SK-N-SH treated with all-trans-retinoic acid at 6 μM for 48 hours (cell line): ENCODE measurements at places on chromosomes 7 and 10.
A peak's percentile ranks its signal among the peaks of the same experiment; 100 is the strongest.

- peak; percentile 36 for ATAC-seq
Observed at GRCh38 chr7:76358011-76358480, 745 bp downstream of the YWHAG start.

- no peak for ATAC-seq
Observed at GRCh38 chr7:158710651-158711102, 6.1 kb upstream of the NCAPG2 start.

- ATAC-seq, result no peak
Observed at GRCh38 chr7:24834128-24834798, 77.0 kb upstream of the GSDME start.

GRCh38 chr7:33452805-33453502, 323.6 kb downstream of the BBS9 start:
- ATAC-seq, result peak; percentile 80

DNA sequence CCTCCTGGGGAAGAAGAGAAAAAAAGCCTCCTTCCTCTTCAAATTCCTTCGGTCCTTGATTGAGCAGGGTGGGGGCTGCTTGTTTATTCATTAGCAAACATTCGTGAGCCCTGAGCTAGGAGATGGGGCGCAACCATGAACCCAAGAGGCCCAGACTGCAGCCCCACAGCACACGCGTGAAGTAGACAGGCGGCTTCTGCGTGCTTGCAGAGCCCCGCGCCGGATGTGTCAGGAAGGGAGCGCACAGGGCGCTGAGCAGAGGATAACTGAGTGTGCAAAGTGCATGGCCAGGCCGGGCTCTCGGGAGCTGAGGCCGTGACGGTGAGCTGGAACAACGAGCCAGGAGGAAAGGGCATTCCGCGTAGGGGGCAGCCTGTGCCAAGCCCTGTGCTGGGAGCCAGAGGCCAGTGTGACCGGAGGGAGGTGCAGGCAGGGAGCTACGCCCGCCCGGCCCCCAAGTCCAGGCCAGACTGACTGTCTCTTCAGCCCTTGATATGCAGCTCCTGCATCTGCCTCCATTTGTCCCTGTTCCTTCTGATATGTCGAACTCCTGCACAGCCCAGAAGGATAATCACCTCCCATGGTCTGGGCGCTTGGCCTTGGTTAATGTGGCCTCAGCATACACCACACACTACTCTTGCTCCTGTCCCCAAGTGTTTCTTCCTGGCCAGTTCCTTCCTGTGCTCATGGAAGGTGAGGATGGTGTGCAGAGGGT, 4.6 kb downstream of the FOXL3 start:
- ATAC-seq, result no peak

DNA sequence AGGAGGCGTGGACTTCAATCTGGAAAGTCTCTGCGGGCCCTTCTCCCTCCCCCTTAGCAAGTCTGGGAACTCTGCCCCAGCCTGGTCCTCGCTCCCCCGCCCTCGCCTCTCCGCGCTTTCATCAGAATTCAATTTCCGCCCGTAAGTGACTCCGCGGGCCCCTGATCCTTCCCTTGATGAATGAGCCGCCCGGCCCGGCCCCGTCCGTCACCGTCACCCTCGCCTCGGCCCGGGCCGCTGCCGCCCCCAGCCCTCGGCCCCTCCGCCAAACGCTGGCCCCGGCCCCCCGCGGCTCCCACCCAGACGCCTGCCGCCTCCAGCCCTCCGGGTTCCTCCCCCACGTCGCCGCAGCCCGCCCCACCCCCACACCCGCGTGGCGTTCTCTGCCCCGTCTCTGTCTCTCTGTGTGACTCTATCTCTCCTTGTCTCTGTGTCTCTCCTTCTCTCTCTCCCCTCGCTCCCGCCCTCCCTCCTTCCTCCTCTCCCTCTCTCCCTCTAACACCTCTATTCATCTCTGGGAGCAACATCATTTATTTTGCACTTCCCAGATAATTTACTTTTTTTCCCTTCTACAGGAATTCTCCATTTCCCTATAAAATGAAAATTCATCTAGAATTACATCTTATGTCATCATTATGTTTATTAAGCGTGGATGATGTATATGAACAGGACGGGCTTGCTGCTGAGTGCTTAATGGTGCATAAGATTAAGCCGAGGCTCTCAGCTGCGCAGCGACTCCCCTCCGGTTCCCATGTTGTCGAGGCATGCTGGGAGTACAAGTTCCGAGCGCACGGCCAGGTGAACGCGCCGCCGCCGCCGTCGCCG, 91.2 kb upstream of the PAX2 start:
- peak; percentile 41; the same call in 2 of the 3 replicates for ATAC-seq

GRCh38 chr7:105871142-105871541, 5.3 kb downstream of the ATXN7L1 start:
- no peak for ATAC-seq

DNA sequence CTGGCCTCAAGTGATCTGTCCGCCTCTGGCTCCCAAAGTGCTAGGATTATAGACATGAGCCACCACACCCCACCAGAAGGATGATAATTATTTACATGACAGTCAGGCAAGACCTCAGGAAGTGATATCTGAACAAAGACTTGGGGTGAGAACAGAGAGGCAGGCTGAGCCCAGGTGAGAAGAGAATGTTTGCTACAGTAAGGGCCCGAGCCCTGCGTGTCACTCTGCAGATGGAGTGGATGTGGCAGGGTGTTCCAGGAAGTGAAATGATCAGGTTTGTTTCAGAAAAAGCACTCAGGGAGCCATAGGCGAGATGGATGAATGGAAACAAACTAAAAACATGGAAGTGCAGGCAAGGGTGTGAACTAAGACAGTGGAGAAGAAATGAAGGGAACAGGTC, 22.2 kb downstream of the SFMBT2 start:
- ATAC-seq, result no peak

- no peak for ATAC-seq
Observed at GRCh38 chr10:79350407-79351154, 3.3 kb downstream of the PPIF start.

DNA sequence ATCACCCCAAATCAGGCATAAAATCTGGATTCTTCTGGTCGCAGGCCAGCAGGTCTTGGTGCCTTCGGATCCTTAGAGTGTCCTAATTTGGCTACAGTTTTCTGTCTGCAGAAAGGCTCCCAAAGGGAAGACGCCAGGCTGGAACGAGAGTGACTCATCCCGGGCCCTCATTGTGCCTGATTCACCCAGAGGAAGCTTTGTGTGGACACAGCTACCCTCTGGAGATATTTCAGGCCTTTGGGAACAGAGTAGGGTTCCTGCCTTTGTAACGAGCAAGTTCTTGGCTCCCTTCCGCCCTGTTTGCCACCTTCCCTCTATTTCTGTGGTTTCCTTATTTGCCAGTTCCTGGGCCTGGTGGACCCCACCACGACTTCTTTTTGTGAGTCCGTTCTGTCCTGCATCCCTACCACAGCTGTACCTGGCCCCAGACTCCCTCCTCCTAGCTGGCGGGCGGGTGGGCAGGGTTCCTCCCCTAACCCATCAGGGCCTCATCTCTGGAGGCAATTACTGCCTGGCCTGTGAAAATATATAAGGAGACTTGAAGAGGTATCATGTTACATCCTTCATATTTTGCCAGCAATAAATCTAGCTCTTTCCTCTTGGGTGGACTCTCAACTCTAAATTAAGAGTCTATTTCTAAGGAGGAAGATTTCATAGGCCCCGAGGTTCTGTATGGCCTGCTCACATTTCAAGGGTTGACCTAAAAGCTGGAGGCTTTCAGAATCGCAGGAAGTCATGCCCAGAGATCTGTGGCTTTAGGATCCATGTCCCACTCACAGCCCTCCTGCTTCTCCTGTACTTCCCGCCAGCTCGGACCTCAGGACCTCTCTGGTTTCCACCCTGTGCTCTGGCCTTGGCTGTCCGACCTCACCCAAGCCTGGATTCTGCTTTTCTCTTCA, 219.2 kb upstream of the ZNF32 start:
- peak; percentile 80 for ATAC-seq

GRCh38 chr7:85781606-85782005, 594.8 kb upstream of the SEMA3D start:
- no peak for ATAC-seq

- no peak for ATAC-seq
Observed at GRCh38 chr7:132759482-132760243, 183.4 kb upstream of the PLXNA4 start.

- no peak for ATAC-seq
Observed at GRCh38 chr7:26492816-26493215, 201.2 kb downstream of the SNX10 start.

DNA sequence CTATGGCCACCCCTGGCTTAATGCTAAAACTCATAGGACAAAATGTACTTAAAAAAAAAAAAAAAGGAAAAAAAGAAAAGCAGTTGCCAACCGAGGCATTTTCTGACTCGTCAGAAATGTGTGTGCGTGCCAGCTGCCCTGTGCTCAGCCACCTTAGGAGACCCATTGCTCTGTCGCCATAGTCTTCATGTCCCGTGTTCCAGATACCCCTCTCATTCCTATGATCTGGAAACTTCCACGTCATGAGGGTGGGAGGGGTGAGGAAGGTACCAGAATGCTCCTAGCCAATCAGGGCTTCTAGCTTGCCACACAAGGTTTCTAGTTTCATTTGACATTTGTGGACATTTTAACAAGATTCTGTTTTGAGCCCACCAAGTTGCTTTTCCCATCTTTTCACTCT, 212.9 kb downstream of the TCF7L2 start:
- no peak for ATAC-seq

DNA sequence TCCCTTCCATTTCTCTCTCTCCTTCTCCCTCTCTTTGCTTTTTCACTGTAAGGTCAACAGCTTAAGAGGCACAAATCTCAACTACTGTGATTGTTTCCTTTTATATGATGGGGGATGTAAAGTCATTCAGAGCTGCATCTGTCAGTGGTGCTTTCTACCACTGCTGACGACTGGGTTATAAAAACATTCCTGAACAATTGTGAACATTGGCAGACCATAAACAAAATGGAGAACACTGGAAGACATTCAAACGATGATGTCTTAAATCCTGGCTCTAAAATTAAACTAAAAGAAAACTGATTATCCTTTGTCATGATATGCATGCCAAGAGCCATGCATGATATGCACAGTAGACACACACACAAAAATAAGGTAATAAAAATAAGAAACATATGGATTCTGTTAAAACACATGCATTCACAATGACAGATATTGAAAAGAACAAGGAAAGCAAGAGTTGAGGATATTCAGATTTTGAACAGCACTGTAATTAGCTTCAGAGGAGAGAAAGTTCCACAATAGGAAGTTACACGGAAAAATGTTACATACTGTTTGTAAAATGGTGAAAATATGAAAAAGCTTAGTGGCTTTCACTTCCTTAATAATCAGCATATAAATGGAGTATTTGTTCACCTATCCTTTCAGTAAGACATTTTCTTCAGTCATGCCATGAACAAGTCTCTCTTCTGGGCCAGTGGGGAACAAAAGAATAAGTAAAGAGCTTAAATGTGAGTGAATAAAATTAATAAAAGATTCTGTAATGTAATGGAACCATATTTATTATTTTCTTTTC, 89.2 kb downstream of the RNLS start:
- peak; percentile 33; the same call in 2 of the 3 replicates for ATAC-seq

DNA sequence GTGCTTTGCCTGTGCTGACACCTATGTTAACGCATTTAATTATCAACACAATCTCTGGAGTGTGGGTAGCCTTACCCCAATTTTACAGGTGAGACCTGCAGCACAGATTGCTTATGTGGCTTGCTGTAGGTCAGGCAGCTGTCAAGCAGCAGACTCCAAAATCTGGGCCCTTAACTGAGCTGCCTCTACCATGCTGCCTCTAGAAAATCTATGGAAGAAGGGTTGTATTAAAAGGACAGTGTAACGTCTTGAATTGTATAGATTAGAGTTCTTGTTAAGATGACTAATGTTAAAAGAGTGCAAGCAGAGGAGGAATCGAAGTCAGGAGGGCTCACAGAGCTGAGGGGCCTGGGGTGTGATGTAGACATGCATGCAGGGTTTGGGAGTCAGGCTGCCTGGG, 1.2 kb upstream of the PON3 start:
- no peak; the same call in 2 of the 3 replicates for ATAC-seq

DNA sequence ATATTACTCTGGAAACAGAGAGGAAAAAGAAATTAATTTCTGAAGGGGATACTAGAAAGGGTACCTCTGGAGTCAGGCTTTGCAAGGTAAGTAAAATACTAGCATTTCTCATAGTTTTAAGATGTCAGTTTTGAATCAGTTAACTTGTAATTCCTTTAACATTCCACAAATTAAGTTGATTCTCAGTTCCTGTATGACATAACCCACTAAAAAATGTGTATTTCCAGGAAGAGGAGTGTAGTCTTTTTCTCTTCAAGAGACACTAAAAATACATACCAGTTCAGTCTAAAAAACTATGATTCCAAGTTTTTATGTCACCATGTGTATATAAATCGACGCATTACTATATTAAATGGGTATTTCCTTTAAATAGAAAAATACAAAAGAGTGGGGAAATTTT, 113.2 kb downstream of the CDK6 start:
- peak; percentile 72 for ATAC-seq

DNA sequence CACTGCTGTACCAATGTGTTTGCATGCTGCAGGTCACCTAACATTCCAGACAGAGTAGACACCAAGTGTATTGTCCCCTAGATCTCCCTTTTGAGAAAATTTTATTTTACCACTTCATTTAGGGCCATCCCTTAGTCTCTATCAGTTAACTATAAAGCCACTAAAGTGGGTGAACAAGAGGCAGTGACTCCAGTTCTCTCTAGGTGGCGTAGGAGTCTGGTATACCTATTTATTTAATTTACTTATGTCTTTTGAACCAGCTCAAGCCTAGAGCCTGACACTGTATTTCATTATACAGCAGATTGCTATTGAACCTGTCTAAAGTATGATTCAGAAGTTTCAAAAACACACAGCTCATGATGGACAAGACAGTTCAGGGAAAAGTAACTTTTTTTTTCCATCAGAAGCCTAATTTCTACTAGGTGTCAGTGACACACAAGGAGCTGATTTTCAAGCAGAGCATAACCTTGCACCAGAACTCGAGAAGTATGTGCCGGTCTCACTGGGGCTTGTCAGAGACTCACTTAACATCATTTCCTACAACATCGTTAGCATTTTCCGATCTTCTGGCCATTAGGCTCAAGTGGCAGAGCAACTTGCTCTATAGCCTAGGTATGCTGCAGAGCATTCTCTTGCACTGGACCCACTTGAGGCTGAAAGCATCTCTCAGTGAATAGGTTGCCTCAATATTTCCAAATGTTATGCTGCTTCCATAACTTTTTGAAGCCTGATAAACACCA, 175.4 kb downstream of the CDC14C start:
- peak; percentile 75 for ATAC-seq

DNA sequence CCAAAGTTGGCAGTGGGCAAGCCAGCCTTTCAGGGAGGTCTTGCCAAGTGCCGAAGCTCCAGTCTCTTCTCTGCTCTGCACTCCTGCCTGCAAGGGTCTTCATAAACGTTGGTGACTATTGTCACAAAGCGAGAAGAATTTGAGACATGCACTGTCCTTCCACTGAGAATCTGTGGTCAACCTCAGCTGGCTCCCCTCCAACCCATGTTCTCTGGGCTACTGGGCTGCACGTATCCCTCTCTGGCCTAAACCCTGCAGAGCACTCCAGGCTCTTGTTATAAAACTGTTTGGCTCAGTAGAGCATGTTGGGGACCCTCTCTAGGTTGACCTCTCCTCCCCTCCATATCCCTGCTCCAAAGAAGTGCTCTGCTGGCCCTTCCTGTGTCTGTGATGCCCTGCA, 260.4 kb upstream of the NFE2L3 start:
- no peak for ATAC-seq

DNA sequence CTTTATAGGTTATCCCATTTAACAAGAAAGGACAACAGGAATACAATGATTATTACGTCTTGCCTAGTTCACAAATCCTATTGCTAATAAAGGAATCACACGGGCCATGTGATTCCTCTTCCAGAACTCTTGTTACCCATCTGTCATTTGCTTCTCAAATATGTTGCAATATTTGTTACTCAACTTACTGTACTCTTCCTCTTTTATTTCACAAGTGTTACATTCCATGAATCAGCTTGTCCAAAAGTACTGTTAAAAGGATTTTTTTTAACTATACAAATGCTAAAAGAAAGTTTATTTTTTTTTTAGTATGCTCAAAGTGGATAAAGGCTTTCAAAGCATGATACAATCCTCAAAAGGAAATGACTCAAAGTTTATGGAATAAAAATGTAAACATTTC, 3.9 kb upstream of the CD36 start:
- no peak for ATAC-seq
